ENCODE measurements at places on chromosomes 2 and 18.

GRCh38 chr18:76412010-76412817, 82.8 kb downstream of the ZNF516 start:
- H3K4me3 ChIP-seq = no peak overlapping the region
- H3K36me3 ChIP-seq = no peaks in the 10 kb centered on the region
- H3K27ac ChIP-seq = no peak overlapping the region
- H3K27me3 ChIP-seq = no peaks in the 10 kb centered on the region

DNA sequence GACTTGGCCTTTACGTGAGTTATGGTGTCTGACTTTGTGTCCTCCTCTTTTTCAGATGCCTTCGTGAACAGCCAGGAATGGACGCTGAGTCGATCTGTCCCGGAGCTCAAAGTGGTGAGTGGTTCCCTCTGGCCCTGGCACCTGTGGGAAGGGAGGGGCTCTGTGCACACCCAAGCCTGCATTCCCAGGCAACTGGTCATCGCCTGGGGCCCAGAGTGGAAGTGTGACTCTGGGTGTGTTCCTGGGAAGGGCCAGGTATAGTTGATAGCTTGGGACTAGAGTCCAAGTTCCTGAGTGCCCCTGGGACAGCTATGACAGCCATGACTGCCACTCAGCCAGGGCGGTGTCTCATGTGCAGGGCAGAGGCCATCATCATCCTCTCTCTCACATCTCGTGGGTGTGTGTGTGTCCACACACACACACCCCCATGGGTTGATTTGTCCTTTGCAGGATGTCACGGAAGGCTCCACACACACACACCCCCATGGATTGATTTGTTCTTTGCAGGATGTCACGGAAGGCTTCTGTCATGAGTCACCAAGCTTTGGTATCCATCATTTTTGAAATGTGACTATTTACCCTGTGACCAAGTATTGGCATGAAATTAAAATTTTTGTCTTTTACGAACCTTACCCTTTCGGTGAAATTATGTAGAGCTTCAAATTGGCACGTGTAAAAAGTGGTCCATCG, 215.4 kb downstream of the AGAP1 start:
- H3K36me3 ChIP-seq = no peaks in the 10 kb centered on the region
- H3K27ac ChIP-seq = no peak overlapping the region
- peaks cover 4% of the 10 kb centered on the region for H3K4me1 ChIP-seq
- no peak overlapping the region for H3K4me3 ChIP-seq
- no peaks in the 10 kb centered on the region for H3K27me3 ChIP-seq

- no peaks in the 10 kb centered on the region for H3K4me1 ChIP-seq
- no peaks in the 10 kb centered on the region for H3K36me3 ChIP-seq
- no peak overlapping the region for H3K27ac ChIP-seq
- no peak overlapping the region for H3K4me3 ChIP-seq
Measured at GRCh38 chr2:83342860-83343329, 1116.2 kb downstream of the SUCLG1 start.

- no peak overlapping the region for H3K27ac ChIP-seq
- H3K4me3 ChIP-seq = no peak overlapping the region
- H3K27me3 ChIP-seq = no peaks in the 10 kb centered on the region
- peak; percentile 47 for DNase-seq
Measured at GRCh38 chr2:240896871-240897692, 1.1 kb upstream of the MAB21L4 start.

DNA sequence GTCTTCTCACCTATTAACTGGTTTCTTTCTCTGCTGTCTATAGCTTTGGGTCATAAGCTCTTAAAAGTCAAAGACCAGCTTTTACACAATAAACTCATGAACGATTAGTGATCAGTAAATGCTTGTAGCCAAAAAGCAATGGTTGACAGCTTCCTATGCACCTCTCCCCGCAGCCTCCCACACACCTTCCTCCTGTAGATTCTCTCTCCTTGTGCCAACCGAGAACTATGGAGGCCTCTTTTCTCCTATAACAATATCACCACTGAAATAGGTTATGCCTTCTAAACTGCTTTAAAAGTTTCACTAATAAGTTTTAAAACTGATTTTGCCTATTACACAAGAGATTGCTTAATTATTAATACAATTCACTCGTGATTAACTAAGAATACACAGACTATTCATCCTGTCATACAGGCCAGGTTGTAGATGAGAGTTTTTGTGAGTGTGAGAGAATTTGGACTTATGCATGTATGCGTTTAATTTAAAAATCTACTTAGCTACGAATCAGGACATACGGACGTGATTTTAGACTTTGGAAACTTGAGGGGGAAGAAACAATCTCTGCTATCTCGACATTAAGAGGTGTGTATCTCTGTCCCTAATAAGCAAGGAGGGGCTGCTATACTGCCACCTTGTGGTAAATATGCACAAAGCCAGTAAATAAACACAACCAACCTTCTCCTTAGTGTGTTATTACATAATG, 229.1 kb upstream of the RBBP8 start:
- H3K4me1 ChIP-seq = no peaks in the 10 kb centered on the region
- no peak overlapping the region for H3K4me3 ChIP-seq
- H3K36me3 ChIP-seq = no peaks in the 10 kb centered on the region
- H3K27me3 ChIP-seq = no peaks in the 10 kb centered on the region
- H3K27ac ChIP-seq = no peak overlapping the region
- no peak for DNase-seq

GRCh38 chr2:148132412-148132811, 111.5 kb downstream of the MBD5 start:
- no peak overlapping the region for H3K27ac ChIP-seq
- no peaks in the 10 kb centered on the region for H3K4me1 ChIP-seq
- no peak for DNase-seq
- no peaks in the 10 kb centered on the region for H3K36me3 ChIP-seq
- no peaks in the 10 kb centered on the region for H3K27me3 ChIP-seq

DNA sequence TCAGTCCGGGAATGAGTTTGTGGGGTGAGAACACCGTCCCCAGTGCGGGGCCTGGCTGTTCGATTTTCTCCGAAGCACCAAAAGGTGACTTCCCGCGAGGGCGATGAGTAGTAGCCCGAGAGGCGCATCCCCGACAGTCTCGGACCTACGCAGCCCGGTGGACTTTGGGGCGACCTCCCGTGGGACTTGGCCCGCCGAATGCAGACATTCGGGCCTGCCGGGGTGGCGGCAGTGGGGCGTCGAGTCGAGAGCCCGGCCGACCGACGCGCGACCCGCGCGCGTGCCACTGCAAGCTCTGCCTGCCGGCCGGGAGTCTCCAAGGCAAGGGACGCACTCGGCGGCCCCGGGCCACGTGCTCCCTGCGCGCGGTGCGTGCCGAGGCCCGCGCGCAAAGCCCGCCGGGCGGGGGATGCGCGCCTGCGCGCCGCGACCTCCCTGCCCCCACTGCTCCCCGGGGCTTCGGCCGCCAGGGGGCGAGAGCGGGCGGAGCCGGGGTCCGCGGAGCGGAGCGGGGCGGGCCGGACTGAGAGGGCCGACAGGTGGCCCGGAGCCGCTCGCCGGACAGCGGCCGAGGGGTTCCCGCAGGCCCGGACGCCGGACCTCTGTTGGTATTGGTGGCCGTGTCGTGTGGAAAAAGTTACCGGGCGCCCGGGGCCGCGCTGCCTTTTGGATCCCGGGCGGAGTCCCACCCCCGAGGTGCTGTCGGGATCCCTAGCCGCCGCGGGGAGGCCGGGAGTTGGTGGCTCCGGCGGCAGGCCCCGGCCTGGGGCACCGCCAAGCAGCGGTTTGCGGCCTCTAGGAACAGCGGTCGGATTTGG, 1.9 kb downstream of the PTMA start:
- H3K36me3 ChIP-seq = peaks cover 25% of the 10 kb centered on the region
- no peaks in the 10 kb centered on the region for H3K27me3 ChIP-seq
- peak; percentile 88 for DNase-seq
- H3K4me1 ChIP-seq = peaks cover 26% of the 10 kb centered on the region
- peak overlapping the region; percentile 89 for H3K4me3 ChIP-seq

DNA sequence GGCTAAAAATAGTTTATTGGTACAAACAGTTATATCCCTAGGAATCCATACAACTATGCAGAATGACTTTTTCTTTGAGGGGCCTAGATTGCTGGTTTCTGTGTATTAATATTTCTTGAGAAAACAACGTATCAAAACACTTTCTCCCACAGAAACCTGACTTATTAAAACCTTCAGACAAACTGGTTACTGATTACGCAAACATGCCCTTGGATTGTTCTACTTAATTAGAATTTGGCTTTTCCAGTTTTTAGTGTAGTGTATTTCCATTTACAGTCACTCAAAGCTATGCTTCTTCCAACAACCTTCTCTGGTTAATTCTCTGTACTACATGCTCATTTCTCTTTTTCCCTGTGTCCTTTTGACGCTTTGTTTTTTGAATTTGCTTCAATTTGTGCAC, 20.0 kb downstream of the VAPA start:
- H3K27ac ChIP-seq = peak overlapping the region; percentile 62
- H3K36me3 ChIP-seq = peaks cover 54% of the 10 kb centered on the region
- H3K4me3 ChIP-seq = no peak overlapping the region
- H3K27me3 ChIP-seq = no peaks in the 10 kb centered on the region
- H3K4me1 ChIP-seq = peaks cover 39% of the 10 kb centered on the region

GRCh38 chr2:144937910-144938709, 418.2 kb upstream of the ZEB2 start:
- no peaks in the 10 kb centered on the region for H3K27me3 ChIP-seq
- no peak overlapping the region for H3K4me3 ChIP-seq
- H3K27ac ChIP-seq = peak overlapping the region; percentile 25
- no peak for DNase-seq

GRCh38 chr2:24164416-24164973, 10.4 kb upstream of the FAM228A start:
- no peaks in the 10 kb centered on the region for H3K36me3 ChIP-seq
- no peak overlapping the region for H3K27ac ChIP-seq
- H3K27me3 ChIP-seq = no peaks in the 10 kb centered on the region
- no peak for DNase-seq

GRCh38 chr2:224084266-224084892, 45.3 kb upstream of the SERPINE2 start:
- H3K36me3 ChIP-seq = no peaks in the 10 kb centered on the region
- no peak overlapping the region for H3K4me3 ChIP-seq
- peaks cover 8% of the 10 kb centered on the region for H3K4me1 ChIP-seq

- DNase-seq = no peak
- no peaks in the 10 kb centered on the region for H3K27me3 ChIP-seq
- H3K27ac ChIP-seq = no peak overlapping the region
- peaks cover 24% of the 10 kb centered on the region for H3K4me1 ChIP-seq
Measured at GRCh38 chr2:134370655-134371445, 117.0 kb downstream of the MGAT5 start.

Data from psoas muscle (tissue), 8 donors.